ENCODE measurements at places on chromosomes 13 and 19.

GRCh38 chr13:51620165-51620983 is 36.1 kb downstream of the WDFY2 start:
- DNase-seq = no peak

- no peak for DNase-seq
These were observed 14.7 kb downstream of the LSM14A start for GRCh38 chr19:34187011-34187410.

DNA sequence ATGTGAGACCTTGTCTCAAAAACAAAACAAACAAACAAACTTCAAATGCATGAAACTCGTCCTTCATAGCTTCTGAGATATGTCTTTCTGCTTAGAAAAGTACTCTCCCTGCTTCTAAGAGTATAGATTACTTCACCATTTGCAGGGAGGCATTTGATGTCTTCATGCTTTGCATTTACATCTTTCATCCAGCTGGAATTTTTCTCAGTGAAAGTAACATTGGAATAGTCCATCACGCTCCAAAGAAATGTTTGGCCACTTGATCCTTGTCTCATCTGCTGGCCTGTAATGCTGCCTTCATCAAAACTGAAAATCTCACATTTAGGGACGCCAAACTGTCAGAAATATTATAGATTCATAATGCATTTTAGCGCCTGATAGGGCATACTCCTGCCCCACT is 19.2 kb downstream of the PNMA8A start:
- DNase-seq = no peak

GRCh38 chr19:18099623-18099995 is 2.0 kb downstream of the MAST3 start:
- DNase-seq = no peak

DNA sequence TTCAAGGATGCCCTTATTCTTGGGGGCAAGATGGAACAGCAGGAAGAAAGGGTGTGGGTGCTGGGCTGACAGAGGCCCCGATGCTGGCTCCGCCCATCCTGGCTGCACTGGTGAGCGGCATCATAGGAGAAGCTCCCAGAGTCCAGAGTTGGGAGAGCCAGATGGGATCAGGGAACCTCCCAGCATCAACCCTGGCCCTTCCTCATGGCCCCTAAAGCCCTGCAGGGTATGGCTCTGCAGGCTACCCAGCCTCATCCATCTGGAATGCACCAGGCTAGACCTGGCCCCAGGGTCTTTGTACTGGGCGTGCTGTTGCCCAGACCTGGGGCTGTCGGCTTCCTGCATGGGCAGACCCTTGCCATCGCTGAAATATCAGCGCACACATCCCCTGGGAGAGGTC is 7.9 kb upstream of the ELL start:
- no peak for DNase-seq

DNA sequence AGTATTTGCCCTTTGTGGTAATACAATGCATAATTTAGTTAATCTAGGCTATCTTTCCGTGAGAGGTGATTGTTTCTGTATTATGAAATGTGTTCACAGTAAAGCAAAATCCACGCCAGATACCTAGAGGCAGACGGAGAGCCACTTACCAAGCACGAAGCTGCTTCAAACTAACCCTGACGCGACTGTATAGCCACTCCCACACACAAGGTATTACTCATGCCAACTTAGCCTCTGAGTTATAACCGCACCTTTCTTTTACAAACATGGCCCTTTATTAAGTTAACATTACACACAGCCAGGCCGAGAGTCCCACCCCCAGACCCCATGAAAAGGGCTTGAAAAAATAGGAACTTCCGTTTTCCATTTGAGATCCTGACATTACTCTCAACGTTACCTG is 185.7 kb downstream of the ABCC4 start:
- DNase-seq = no peak

DNA sequence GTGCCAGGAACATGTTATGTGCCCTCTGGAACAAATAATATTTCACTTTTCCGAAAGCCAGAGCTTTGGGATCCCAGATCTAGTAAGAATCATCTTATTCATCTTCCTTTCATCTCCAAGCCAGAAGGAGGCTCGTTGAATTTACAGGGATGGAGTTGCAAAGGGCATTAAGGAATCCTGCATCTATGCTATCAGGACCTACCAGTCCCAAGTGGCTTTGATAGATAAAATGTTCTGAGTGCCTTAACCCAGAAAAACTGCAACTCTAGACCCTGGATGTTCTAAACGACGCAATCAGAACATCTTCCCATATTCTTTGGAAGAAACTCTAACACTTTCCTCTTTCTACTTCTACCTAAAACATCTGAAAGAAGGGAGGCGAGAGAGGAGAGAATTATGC is 9.2 kb upstream of the EDDM13 start:
- DNase-seq = no peak

All from HFFc6 (cell line).